ENCODE measurements at places on chromosomes 1 and 21. TPM values are rescaled to one million over a fixed set of nuclear protein-coding genes. Genes with fewer than 3 reads are reported as not detected.

DNA sequence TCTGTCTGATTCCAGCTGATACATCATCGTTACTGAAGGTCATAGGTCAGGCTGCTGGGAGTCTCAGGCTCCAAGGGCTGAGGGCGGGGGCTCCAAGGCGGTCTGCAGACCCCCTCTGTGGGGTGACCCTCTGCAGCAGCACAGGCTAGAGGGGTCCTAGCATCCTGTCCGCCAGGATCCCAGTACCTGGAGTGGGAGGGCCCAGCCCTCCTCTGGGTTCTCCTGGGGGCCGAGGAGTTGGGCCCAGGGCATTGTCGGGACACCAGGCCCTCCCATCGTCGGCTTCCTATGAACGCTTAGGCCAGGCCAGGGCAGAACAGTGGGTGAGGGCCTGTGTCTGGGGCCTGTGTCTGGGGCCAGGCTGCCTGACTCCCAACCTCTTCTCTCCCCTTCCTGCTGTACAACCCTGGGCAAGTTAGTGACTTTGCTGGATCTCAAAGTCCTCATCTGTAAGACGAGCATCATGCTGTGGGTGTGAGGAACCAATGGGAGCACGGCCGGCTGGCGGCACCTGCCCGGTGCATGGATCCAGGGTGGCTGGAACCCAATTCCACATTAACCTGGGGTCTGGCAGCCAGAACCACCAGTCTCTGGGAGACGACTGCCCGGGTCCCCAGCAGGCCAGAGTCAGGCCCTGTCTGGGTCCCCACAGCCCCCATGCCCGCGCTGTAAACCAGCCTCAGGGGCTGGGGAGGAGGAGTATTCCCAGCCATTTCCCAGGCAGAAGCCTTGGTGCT, 56.2 kb upstream of the COL18A1 start:
- peak; percentile 22 for DNase-seq

Gene ABCG1
- 11.1 TPM for total RNA-seq

- DNase-seq: no peak
These were observed 26.2 kb downstream of the SLC66A1 start for GRCh38 chr1:19338323-19338762.

GRCh38 chr1:85587841-85588240, 7.3 kb downstream of the CCN1 start:
- DNase-seq: peak; percentile 36

Gene OR2L2
- total RNA-seq: 0.05 TPM

DNA sequence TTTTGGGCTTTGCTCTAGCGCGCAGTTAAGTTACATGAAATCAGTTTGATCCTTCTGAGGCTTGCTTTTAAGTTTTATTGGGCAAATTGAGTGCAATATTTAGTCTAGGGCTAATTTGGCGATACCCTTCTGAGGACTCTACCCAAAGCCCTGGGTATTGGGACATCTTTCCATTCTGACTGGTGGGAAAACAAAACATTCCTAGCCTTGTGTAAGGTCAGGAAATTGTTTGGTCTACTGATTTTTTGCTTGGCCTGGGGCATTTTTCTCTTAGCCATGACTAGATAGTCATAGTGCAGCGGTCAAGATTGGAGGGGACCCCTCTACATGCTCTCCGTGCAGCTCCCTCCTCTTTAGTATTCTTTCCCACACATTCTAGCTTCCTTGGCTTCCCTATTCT, 189.6 kb upstream of the PTGFR start:
- DNase-seq: no peak

DNA sequence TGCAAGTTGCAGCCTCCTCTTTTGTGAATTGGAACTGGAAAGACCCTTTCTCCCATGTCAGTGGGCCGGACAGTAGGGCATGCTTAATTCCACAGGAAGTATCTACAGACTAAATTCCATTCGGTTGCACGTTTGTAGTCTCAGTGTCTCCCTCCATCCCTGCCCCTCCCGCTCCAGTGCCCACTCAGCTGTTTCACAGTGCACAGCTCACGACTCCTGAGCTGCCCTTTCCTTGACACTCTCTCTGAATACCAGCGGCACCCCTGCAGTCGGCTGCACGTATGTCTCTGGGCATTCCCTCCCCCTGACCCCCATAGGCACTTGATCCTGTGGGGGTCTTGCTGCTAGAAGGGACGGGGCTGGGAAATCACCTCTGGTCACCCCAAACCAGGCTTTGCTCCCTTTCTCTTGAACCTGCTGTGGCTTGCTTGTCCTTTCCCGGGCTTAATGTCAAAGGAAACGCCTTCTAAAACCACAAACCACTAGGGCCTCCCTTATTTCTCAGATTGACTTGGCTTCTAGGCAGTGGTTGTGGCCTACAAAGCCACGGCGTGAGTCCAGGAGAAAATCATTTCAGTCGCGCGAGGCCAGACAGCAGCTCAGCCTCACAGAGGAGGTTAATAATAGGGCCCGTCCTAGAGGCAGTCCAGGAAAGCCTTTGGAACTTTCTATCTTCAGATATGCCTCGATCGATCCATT, 365.3 kb upstream of the PROX1 start:
- DNase-seq: no peak

DNA sequence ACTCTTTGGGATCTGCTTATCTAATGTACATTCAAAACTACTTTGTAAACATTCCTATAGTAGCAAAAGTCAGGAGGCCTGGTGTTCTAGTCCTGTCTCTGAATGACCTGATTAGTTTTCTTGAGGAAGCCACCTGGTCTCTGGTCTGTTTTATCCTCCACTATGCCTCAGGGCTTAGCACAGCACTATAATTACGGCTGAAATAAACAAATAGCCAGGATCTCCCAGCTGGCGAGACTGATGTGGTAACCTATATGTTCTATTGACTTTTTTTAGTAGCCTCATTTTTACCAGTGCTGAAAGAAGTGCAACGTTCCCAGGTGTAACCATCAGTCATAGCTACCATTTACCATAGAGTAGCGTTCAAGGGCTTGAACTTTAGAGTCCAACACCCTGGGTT, 24.2 kb upstream of the RPL11 start:
- DNase-seq: no peak

GRCh38 chr1:73766786-73767348, 431.1 kb downstream of the LRRIQ3 start:
- DNase-seq: no peak

Gene CD2
- 1.7 TPM for total RNA-seq

Gene TEX38
- not detected for total RNA-seq

DNA sequence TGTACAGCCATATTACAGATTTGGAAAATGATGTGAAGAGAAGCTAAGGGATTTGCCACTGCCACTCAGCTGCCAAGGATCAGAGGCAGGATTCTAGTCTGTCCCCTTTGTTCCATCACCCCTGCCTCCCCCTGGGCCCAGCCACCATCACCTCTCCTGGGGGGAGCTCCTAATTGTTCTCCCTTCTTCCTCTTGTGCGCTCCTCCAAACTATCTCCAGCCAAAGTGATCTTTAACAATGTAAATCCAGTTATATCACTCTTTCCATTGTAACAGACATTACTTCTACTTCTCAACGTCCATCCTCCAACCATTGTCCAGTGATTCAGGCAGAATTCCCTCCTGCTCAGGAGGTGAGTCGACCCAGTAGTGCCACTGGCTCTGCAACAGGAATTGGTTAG, 164.1 kb downstream of the PLPP3 start:
- no peak for DNase-seq

DNA sequence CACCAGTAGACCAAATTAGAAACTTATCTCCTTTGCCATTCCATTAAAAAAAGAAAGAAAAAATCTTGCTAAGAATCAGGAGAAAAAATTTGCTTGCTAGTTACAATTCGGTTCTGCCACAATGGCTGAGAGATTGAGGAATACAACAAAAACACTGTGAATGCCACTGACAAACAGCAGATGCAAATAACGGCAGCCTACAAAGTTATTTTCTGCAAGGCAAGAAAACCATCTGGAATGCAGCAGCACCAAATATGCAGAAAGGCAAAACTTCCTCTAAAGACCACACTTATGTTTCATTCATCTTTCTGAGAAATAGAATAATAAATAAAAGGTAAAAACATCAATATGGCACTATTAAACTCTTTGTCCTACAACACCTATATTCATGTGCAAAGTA, 75.7 kb downstream of the ENAH start:
- DNase-seq: no peak

Gene ZNF593OS
- total RNA-seq: not detected

Gene RPRD2
- 24.4 TPM for total RNA-seq

- peak; percentile 31 for DNase-seq
These were observed 5.3 kb downstream of the LRRC47 start for GRCh38 chr1:3790952-3791351.

DNA sequence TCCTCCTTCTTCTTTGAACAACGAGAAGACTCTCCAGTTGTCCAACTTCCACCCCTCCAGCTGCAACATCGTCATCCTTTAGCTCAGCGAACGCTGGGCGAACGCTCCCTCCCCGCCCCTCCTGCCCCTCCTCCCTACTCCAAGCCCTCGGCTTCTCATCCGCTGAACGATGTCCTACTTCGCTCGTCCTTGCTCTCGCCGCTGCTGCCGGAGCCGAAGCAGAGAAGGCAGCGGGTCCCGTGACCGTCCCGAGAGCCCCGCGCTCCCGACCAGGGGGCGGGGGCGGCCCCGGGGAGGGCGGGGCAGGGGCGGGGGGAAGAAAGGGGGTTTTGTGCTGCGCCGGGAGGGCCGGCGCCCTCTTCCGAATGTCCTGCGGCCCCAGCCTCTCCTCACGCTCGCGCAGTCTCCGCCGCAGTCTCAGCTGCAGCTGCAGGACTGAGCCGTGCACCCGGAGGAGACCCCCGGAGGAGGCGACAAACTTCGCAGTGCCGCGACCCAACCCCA, at the start of gene BCAN:
Gene BCAN (plus strand): TSS at position 357 of the 504 bp plus-strand sequence. CDS start 3,938 bp downstream, outside the sequence.
- peak; percentile 52 for DNase-seq

- DNase-seq: no peak
These were observed 12.8 kb downstream of the PROK1 start for GRCh38 chr1:110463725-110464124.

DNA sequence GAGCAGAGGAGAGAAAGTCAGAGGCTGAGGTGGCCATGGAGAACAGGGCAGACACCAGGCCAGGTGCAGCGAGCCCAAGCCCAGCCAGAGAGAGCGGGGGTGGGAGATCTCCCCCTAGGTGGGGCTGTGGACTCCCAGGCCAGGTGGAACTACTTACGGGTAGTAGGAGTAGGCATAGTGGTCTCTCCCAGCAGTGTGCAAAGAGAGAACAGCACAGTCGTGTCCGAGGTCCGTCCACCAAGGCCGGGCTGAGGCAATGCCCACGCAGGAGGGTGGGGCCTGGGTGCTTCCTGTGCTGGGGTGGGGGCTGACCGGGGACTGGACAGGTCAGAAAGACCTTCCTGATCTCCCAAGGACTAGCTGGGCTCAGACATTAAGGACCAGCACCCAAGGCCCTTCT, 263.7 kb downstream of the PTPRU start:
- no peak for DNase-seq

DNA sequence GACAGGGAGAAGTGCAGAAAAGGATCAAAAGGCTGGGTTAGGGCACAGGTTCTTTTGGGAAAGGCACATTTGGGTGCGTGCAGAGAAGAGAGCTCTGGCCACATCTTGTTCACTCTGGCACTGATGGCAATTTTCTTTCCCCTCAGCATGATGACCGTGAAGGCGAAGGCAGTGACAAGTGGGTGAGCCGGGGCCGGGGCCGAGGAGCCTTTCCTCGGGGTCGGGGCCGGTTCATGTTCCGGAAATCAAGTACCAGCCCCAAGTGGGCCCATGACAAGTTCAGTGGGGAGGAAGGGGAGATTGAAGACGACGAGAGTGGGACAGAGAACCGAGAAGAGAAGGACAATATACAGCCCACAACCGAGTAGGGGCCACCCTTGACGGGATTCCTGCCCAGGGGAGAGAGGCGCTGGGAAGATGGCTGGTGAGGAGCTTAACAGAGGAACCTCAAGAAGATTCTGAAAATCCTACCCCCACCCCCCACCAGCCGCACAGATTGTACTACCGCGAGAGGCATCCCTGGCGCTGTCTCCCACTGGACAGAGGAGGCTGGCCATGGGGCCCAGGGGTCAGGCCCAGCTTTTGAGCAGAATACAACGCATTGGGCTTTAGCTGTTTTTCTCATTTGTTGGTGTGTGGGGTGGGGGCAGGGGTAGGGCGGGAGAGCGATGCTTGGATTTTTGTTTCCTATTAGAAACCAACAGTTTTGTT, 2.4 kb upstream of the SH3D21 start:
- DNase-seq: no peak

DNA sequence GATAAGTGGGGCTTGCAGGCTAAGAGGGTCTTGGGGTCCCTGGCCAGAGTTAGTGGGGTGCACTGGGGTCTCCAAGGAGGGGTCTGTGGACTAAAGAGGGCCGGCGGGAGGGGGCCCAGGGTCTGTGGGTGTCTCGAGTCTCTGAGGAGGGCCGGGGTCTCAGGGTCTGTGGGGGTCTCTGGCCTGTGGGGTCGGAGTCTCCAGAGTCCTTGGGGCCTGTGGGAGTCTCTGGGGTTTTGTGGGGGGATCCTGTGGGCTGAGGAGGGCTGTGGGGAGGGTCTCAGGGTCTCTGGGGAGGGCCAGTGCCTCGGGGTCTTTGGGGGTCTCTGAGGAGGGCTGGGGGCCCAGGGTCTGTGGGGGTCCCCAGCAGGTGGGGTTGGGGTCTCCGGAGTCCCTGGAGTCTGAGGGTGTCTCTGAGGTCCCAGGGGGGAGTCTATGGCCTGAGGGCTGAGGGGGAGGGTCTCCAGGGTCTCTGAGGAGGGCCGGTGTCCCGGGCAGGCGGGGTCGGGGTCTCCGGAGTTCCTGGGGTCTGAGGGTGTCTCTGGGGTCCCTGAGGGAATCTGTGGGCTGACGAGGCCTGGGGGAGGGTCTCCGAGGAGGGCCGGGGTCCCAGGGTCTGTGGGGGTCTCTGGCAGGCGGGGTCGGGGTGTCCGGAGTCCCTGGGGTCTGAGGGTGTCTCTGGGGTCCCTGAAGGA, 628 bp upstream of the PLEKHM2 start:
- DNase-seq: no peak

Gene FYB2
- 15.2 TPM for total RNA-seq

GRCh38 chr1:200890818-200891773, 3.6 kb upstream of the INAVA start:
- DNase-seq: peak; percentile 38

- DNase-seq: no peak
These were observed 7.1 kb downstream of the HEYL start for GRCh38 chr1:39632323-39632681.

DNA sequence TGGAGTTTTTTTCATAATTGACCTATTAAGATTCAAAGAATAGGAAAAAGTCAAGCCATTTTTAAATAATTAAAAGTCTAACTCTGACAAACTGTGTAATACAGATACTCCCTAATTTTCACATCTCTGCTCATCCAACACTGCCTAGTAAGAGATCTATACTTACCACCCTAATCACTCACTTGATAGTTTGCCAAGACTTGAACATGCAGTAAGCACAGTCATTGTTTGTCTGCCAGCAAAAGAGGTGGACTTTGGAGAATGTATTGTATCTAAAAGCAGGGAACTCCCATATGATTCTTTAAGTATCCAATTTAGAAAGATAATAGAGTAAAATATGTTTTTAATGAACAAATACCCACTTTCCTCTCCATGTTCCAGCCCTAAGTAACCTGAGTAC, 15.5 kb downstream of the TMEM59 start:
- no peak for DNase-seq

Data from left ventricle myocardium superior (tissue), 1 donor.